ENCODE measurements at places on chromosomes 6 and 20.
A peak's percentile ranks its signal among the peaks of the same experiment; 100 is the strongest.

DNA sequence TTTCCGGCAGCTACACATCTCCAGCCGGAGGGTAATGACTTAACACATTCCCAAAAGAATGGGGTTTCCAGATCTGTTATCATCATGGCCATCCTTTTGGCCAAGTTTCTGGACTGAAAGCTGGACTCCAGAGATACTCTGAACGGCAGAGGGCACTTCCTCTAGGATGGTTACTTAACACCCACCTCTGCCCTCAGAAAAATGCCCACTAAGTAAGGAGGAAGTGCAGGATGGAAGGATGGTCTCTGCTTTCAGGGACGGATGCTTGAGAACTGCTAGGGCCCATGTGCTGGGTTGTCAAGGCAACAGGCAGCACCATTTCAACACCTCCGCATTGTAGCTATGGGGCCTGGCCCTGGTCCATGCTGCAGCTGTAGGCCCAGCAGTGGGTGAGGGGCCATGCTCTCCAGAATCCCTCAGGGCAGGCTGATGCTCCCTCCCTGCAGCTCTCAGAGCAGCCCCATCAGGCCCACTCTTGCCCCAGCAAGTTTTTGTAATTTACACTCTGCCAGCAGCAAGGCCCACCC lies 16.5 kb upstream of the TGM3 start:
- DNase-seq = no peak

DNA sequence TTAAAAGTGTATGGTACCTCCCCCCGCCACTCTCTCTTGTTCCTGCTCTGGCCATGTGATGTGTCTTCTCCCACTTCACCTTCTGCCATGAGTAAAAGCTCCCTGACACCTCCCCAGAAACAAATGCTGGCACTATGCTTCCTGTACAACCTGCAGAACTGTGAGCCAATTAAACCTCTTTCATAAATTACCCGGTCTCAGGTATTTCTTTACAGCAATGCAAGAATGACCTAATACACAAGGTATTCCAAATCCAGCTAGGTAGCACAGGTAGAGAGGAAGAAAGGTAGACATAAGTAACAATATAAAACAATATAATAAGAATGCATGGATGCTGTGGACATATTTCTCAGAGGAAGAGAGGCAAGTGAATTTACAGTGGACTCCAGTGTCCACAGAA lies 394.1 kb upstream of the ARID1B start:
- no peak for DNase-seq

DNA sequence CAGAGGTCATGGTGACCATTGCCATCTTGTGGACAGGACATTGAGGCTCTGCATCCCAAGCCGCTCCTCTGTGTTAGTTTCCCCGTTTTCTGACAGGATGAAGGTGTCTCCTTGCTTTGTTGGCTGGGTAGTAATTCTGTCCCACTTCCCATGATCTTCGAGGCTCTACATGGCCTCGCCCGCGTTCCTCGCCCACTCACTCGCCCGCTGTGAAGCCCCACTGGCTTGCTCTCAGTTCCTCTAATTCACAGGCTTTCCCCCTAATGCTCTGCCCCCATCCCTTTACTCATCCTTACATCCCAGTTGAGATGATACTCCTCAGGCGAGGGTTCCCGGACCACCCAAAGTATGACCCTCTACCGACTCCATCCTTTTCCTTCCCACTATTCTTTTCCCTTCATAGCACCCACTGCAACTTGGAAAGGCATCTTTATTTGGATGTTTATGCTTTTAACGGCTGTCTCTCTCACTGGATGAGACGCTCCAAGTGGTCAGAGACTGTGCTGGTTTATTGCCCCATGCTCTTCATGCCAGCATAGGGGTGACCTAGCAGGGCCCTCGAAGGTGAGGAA lies 511 bp upstream of the SLC35B2 start:
- DNase-seq = no peak

DNA sequence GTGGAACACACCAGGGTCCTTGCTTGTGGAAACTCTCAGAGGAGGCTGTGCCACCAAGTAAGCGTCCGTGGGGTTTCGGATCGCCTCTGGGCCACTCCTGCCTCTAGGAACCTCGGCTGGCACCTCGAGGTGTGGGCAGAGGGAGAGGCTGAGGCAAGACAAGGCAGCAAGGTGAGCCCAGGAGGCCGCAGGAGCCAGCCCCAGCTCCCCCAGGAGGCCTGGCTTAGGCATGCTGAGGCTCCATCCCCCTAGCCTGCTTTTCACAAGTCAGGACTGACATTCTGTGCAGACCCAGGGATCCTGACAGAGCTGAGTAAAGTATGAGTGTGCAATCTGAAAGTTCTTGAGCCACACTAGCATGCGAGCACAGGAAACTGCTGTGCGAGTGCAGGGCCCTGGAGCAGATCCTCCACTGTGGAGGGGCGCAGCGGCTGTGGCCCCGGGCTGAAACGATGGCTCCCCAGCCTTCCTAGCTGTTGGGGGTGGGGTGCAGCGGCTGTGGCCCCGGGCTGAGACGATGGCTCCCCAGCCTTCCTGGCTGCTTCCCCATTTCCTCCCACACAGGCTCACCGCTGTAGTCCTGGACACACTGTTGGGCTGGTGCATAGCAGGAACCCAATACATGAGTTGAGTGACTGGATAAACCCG lies 75.2 kb upstream of the CD93 start:
- DNase-seq = peak; percentile 46

DNA sequence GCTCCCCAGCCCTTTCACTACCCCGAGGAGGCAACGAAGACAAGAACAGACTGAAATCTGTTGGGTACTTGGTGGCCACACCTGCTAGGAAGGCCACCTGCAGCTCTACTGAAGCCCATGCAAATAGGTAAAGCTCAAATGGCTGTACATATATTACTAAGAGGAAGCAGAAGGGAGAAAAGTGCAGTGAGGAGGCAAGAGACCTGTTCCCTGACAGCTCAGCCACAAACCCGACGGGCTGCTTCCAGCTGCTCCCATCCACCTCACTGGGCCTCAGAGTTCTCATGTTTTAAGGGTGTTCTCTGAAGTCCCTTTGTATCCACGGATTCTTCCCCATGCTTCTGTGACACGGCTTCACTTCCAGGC lies 24.6 kb downstream of the TRAM2 start:
- no peak for DNase-seq

GRCh38 chr6:15734118-15734897 lies 71.5 kb upstream of the DTNBP1 start:
- no peak for DNase-seq

DNA sequence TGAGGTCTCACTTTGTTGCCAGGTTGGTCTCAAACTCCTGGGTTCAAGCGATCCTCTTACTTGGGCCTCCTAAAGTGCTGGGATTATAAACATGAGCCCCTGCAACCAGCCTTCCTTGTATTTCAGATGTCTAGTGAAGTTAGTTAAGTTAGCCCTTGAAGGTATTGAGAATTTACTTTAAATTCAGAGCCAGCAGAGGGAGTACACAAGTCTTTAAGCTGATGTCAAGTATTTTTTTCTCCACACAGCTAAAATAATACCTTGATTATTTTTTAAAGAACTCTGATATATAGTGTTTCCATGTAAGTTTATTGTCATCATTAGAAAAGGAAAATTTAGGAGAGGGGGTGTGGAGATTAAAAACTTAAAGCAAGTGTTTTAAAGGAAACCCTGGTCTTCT lies 9.8 kb downstream of the FOXO3 start:
- no peak for DNase-seq
